ENCODE measurements at places on chromosomes 3 and 15.

DNA sequence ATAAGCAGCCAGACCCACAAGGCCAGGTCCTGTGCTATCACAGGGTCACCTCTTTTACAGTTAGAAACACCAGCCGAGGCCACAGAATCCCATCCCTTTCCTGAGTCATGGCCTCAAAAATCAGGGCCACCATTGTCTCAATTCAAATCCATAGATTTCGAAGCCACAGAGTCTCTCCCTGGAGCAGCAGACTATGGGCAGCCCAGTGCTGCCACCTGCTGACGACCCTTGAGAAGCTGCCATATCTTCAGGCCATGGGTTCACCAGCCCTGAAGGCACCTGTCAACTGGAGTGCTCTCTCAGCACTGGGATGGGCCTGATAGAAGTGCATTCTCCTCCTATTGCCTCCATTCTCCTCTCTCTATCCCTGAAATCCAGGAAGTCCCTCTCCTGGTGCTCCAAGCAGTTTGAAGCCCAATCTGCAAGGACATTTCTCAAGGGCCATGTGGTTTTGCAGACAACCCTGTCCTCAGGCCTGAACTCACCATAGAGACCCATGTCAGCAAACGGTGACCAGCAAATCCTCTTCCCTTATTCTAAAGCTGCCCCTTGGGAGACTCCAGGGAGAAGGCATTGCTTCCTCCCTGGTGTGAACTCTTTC, 39.6 kb downstream of the TGM4 start:
- DNase-seq, result peak; percentile 47

GRCh38 chr3:159252772-159253384, 451.0 kb downstream of the MFSD1 start:
- no peak for DNase-seq

DNA sequence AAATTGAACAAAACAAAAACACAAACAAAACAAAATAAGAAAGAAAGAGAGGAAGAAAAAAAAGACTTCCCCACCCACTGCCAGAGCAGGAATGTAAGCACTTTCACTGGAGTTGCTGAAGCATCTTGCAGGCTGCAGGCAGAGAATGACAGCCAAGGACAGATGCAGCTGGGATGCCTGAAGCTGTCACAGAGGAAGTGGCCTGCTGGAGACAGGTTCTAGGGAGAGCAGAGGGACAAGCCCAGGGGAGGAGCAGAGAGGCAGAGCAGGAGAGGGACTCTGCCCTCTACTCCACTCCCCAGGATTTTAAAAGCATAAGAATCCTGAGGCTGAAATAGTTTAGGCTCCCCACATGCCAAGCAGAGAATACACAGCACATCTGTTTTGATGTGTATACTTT, 326.2 kb downstream of the TUSC7 start:
- no peak for DNase-seq

DNA sequence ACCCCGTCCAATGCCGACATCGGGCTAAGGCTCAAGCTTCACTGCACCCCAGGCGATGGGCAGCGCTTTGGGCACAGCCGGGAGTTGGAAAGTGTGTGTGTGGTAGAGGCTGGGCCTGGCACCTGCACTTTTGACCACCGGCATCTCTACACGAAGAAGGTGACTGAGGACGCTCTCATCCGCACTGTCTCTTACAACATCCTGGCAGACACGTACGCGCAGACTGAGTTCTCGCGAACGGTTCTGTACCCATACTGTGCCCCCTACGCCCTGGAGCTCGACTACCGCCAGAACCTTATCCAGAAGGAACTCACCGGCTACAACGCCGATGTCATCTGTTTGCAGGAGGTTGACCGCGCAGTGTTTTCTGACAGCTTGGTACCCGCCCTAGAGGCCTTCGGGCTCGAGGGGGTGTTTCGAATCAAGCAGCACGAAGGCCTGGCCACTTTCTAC, 1.0 kb downstream of the PDE12 start:
- DNase-seq, result no peak

GRCh38 chr3:165852191-165852590, 15.0 kb upstream of the BCHE start:
- DNase-seq, result no peak

DNA sequence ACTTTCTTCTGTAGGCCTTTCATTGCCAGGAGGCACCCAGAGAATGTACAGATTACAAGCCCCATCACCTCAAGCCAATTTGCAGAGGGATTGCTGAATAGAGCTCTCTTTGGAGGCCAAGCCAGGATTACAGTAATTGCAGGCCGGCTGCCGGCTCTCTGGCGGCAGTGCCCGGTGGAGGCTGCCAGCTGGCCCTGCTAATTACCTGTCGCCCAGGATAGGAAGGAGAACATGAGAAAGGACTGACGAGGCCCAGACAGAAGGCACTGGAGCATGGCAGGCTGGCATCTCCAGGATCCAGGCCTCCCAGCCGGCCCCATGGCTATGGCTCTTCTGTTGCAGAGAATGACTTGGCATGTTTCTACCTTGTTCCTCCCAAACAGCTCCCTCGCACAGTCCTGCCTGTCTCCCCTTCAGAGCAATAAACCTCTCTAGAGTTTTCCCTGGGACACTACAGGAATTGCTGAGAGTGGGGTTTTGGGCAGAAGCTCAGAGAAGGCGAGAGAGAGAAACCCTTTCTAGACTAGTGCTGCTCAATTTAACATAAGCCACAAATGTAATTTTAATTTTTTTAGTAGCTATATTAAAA, 273.6 kb upstream of the PROK2 start:
- no peak for DNase-seq

GRCh38 chr3:140532793-140533330, 145.0 kb upstream of the TRIM42 start:
- DNase-seq, result no peak

DNA sequence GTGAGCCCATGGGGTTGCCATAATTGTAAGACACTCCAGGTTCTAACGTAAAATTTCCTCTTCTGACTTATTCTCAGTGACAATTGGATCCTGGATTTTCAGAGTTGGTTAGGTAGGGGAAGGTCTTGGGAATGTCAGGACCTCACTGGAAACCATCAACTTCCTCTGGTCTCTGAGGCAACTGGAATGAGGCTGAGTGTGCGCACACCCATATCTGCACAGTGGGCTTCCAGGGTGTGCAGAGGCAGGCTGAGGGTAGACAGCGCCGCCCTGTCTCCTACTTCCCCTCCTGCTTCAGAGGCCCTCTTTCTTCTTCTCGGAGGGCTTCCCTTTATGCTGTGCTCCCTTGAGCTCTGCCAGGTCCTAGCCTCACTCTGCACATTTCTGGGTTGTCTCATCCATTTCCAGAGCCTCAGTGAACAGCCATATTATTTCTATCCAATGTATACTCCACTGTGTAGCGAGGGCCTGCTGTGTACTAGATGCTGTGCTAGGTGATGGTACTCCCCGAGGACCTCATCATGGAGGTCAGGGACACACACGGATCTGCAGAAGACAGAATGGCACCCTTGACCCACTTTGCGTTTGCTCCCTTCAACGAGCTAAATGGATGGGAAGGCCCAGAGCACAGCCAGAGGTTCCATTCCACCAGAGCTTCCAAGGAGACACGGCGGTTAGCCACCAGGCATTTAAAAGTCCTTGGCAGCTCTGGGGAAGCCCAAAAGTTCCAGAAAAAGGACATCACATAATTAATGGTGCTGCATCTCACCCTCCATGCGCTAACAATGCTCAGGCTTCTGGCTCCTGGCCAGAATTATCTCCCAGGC, 18.3 kb downstream of the ACAA1 start:
- no peak for DNase-seq

GRCh38 chr3:15303728-15304127, 28.7 kb downstream of the SH3BP5 start:
- DNase-seq, result no peak

DNA sequence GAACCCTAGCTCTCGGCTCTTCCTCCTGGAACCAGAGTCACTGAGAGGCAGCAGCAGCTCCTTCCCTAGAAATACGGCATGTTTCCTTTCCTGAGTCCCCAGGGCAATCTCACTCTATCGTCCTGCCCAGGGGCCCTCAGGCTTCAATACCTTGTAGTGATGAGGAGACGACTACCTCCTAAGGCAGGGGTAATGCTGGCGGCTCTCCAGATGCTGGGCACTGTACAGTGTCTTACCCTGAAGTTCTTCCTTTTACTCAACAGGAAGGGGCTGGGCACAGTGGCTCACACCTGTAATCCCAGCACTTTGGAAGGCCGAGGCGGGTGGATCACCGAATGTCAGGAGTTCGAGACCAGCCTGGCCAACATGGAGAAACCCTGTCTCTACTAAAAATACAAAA, 13.5 kb downstream of the TMEM44 start:
- no peak for DNase-seq

DNA sequence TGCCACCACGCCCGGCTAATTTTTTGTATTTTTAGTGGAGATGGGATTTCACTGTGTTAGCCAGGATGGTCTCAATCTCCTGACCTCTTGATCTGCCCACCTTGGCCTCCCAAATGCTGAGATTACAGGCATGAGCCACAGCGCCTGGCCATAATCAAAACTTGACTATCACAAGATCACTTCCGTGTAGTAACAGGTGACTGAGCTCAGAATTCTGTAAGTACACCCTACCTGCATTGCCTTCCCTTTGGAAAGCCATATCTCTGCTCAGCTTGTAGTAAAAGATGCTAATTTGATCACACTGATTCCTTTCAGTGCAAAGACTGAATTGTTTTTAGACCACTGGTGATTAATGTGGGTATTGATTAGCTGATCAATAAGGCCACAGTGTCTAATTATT, 167.1 kb downstream of the SHOX2 start:
- DNase-seq, result no peak

- DNase-seq, result no peak
Measured at GRCh38 chr3:10352146-10352911, 31.4 kb upstream of the SEC13 start.

DNA sequence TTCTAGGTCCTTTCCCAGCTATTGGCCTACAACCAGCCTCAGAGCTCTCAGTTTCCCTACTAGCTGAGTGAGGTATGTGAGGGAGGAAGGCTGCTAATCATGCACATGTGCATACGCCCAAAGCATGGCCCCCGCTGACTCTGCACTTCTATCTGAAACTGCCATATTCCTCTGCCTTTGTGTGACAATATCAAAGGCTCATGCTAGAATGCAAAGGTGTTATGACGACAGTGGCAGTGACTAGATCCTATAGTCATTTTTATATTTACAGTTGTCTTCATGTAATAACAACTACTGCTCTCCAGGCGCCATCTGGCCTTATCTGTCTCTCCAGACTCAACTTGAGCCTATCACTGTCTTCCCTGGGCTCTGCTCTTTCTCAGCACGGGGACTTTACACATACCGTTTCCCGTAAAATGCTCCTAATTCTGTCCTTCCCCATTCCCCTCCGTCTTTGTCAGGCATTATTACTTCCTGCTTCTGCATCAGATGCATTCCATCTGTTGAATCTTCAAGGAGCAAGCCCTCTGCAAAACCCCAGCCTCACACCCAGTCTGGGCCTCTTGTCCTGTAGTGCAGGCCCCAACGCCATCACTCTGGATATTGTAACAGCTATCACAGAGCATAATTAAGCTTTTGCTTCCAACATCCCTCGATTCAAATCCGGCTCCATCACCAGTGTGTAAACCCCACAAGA, 102.5 kb downstream of the PDCD6IP start:
- DNase-seq, result no peak

DNA sequence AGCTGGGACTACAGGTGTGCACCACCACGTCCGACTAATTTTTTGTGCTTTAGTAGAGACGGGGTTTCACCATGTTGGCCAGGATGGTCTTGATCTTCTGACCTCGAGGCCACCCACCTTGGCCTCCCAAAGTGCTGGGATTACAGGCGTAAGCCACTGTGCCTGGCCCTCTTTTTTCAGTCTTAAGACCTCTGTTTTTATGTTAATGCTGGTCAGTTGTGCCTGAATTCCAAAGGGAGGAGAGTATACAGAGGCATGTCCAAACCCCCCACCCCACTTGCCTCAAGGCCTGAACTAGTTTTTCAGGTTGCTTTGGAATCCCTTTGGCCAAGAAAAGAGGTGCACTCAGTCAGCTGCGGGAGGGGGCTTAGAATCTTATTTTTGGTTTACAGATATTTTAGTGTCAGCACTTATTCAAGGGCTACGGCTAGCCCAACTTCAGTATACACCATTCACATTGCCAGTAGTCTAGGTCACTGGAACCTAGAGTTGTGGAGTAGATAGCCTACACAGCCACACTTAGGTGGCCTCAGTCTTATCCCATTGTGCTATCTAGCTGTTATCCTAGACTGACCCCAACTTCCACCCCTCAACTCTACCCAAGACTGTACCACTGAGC, 128.0 kb upstream of the TPM1 start:
- no peak for DNase-seq

DNA sequence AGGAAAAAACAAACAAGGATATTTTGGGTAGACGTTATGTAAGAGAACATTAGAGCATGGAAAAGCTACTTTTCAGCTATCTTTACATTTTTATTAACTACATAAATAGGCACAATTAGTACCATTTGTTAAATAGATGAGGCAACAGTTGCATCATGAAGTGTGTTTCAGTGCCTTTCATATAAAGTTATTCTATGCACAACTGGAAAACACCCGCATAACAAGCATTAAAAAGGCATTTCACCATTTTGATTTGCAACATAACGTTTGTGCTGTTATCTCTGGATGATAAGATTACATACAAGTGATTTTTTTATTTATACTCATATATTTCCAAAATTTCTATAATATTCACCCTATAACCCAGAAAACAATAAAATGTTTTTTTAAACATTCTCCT, 69.5 kb downstream of the CBLB start:
- no peak for DNase-seq

DNA sequence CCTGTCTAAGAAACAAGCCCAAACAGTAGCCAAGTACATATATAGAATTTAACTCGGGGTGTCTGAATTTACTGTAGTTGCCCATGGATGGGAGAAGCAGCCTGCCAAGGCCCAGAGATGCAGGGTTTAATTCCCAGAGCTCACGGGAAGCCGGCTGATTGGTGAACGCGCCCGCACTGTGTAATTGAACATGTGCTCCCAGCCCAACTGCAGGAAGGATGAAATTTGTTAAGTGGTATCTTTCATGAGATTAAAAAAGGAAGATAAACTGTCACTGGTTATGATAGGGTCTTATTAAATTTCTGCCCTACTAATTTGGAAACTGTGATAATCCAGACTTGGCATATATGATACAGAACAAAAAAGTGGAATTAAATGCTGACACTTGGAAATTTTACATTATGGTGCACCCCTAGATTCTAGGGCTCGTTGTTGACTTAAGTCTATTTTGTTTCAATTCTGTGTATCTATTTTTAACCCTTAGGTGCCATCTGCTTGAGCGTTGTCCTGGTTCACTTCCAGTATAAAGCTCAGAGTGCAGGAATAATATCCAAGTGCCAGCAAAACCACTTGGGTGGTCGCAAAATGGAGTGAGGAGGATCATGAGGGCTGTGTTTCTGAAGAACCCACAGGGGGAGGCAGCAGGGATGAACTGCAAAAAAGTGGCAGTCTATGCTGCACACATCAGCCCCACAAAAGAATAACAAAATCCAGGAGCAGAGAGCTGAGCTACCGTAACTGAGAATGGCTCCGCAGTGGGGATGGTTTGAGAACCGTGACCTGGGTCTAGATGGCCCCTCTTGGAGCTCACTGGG, 13.8 kb upstream of the TMC3 start:
- DNase-seq, result no peak

GRCh38 chr3:110478377-110479054, 593.1 kb upstream of the NECTIN3 start:
- DNase-seq, result no peak

- DNase-seq, result peak; percentile 57
Measured at GRCh38 chr15:43903864-43904290, 77.1 kb downstream of the WDR76 start.
